ENCODE measurements at places on chromosomes 13 and 19. TPM values are rescaled to one million over a fixed set of nuclear protein-coding genes. Genes with fewer than 3 reads are reported as not detected.

- no peak for DNase-seq
- no peak overlapping the region for H3K27ac ChIP-seq
- H3K36me3 ChIP-seq, result no peaks in the 10 kb centered on the region
- peaks cover 21% of the 10 kb centered on the region for H3K27me3 ChIP-seq
- H3K4me1 ChIP-seq, result no peaks in the 10 kb centered on the region
Observed at GRCh38 chr19:43438291-43439031, 23.8 kb downstream of the TEX101 start.

GRCh38 chr13:84399320-84400085, 517.2 kb upstream of the SLITRK1 start:
- no peaks in the 10 kb centered on the region for H3K4me1 ChIP-seq
- H3K27me3 ChIP-seq, result no peaks in the 10 kb centered on the region
- H3K36me3 ChIP-seq, result peaks cover 2% of the 10 kb centered on the region
- H3K4me3 ChIP-seq, result no peak overlapping the region
- no peak for DNase-seq

The CCNE1 gene
- total RNA-seq, result 13.7 TPM

- DNase-seq, result no peak
- no peaks in the 10 kb centered on the region for H3K27me3 ChIP-seq
- no peak overlapping the region for H3K4me3 ChIP-seq
- peak overlapping the region; percentile 50 for H3K27ac ChIP-seq
- H3K4me1 ChIP-seq, result peaks cover 22% of the 10 kb centered on the region
Observed at GRCh38 chr19:44722131-44723121, 23.5 kb downstream of the CEACAM16 start.

- no peak overlapping the region for H3K27ac ChIP-seq
- no peak overlapping the region for H3K4me3 ChIP-seq
- H3K4me1 ChIP-seq, result peaks cover 14% of the 10 kb centered on the region
- H3K36me3 ChIP-seq, result peaks cover 3% of the 10 kb centered on the region
- H3K27me3 ChIP-seq, result no peaks in the 10 kb centered on the region
Observed at GRCh38 chr19:2451138-2451537, 5.6 kb downstream of the LMNB2 start.

Data from mesothelial cell of epicardium (in vitro differentiated cells).